Effector memory CD8-positive, alpha-beta T cell (primary cell): ENCODE measurements at places on chromosomes 7 and 10.
A peak's percentile ranks its signal among the peaks of the same experiment; 100 is the strongest.

GRCh38 chr10:62763155-62763554 is 41.4 kb upstream of the ADO start:
- DNase-seq: no peak

GRCh38 chr10:34151481-34151880 is 663.6 kb downstream of the PARD3 start:
- DNase-seq: no peak

DNA sequence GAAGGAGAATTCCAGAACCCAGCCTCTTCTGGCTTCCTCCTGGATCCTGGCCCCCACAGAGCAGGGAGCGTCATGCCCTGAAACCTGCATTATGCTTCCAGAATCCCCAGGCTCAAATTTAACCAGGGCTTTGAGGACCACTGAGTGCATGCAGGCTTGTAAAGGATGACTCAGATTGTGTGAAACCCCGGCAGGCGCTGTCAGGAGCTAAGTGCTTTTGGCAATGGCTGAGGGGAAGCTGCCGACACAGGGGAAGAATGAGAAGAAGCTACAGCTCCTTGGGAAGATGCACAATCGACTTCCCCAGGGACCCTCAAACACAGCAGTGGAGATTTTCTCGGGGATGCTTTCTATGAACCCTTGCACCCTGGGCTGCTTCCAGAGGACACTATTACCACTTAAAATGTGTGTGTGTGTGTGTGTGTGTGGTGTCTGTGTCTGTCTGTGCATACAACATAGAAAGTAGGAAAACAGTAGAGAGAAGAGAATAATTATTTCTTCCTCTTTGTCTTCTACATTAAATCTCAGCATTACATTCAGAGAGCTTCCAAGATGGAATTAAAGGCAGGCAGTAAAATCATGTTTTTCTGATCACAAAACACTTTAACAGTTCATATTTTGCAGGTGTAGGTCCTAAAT is 183.5 kb upstream of the INHBA start:
- no peak for DNase-seq

GRCh38 chr7:103710247-103710646 is 264.2 kb upstream of the SLC26A5 start:
- DNase-seq: no peak

GRCh38 chr7:151759591-151760042 is 117.3 kb downstream of the PRKAG2 start:
- peak; percentile 41 for DNase-seq

- no peak for DNase-seq
Measured at GRCh38 chr10:86958901-86959736, 720 bp downstream of the SNCG start.

DNA sequence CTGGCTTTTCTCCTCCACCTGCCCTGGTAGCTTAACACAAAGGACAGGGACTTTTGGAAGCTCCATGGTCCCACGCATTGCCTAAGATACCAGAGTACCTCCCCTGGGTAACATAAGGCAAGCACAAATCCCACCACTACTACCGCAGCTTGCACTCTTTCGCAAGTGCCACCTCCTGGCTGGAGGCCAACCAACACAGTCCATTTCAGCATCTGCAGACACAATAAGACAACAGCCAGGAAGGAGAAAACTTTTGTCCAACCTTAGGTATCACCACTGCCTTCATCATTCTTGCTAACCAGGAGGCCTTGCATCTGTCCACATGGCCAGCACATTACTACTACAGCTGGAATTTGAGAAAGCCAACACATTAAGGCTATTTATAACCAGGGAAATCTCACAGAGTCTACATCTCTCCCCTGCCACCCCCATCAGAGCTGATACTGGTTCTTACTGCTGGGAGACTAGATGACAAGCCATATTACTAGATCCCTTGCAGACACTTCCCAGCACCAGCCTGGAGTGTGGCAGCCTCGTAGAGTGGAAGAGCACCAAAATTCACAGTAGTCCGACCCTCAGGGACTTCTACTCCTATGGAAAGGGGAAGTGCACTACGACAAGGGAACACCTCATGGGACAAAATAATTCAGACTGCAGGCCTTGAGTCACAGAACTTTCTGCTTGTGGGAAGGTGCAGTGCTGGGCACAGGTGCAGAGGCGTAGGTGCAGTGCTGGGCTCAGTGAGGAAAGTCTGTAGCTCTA is 39.8 kb upstream of the CDK13 start:
- DNase-seq: no peak

GRCh38 chr7:85162721-85163120 is 24.1 kb downstream of the SEMA3D start:
- no peak for DNase-seq

- no peak for DNase-seq
Measured at GRCh38 chr7:95398155-95398940, 2.2 kb upstream of the PON3 start.

DNA sequence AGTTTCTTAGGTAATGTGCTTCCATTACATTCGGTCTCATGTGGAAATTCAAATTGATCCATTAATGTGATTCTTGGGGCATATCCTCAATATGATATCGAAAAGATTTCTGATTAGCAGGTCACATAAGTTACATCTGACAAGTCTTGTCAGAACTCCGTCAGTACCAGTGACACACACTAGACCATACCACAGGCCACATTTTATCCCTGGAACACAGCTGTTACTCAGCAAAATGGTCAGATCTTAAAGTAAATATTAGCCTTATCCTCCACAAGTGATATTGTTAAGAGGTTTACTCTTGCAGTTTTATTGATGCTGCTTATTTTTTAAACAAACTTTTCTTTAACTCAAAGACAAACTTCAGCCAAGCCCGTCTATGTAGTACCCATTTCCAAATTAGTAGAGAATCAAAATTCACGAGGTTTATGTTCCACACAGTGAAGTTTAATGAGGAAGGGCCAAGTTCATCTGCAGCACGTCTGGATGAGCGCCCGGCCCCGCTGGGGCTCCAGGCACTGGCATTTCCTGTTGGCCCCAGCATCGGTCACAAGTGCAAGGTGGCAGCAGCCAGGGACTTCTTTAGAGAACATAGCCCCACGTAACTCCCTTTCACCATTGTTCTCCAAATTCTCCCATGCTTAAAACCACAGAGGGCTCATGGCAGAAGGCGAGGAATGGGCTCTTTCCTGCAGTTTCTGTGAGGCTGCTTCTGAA is 132.2 kb downstream of the VIPR2 start:
- no peak for DNase-seq

DNA sequence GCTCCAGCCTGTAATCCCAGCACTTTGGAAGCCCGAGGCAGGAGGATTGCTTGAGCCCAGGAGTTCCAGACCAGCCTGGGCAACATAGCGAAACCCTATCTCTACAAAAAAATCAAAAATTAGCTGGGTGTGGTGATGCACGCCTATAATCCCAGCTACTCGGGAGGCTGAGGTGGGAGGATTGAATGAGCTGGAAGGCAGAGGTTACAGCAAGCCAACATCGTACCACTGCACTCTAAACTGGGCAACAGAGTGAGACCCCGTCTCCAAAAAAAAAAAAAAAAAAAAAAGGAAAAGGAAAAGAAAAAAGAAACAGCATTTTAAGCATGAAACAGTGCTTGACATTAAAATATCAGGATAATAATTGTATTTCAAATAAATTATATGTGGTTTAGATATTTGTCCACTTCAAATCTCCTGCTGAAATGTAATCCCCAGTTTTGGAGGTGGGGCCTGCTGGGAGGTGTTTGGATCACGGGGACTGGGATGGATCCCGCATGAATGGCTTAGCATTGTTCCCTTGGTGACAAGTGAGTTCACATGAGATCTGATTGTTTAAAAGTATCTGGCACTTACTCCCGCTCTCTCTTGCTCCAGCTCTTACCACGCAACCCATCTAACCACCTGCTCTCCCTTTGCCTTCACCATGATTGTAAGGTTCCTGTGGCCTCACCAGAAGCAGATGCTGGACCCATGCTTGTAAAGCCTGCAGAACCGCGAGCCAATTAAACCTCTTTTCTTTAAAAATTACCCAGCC is 103.4 kb downstream of the SRPK2 start:
- DNase-seq: no peak

GRCh38 chr10:61356354-61356753 is 96.8 kb downstream of the TMEM26 start:
- DNase-seq: no peak

- no peak for DNase-seq
Measured at GRCh38 chr10:12973149-12973718, 28.3 kb downstream of the CCDC3 start.

DNA sequence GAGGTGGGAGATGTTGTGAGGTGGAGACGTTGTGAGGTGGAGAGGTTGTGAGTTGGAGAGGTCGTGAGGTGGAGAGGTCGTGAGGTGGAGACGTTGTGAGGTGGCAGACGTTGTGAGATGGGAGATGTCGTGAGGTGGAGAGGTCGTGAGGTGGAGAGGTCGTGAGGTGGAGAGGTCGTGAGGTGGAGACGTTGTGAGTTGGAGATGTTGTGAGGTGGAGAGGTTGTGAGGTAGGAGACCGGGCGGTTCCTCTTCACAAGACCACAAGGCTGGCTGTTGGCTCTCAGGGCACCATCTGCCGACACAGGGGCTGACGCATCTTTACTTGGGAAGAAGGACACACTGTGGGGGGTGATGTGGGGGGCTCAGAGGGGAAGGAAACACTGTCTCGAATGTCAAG is 34.7 kb upstream of the SHH start:
- DNase-seq: no peak

- DNase-seq: no peak
Measured at GRCh38 chr7:94763268-94763667, 107.3 kb upstream of the SGCE start.

DNA sequence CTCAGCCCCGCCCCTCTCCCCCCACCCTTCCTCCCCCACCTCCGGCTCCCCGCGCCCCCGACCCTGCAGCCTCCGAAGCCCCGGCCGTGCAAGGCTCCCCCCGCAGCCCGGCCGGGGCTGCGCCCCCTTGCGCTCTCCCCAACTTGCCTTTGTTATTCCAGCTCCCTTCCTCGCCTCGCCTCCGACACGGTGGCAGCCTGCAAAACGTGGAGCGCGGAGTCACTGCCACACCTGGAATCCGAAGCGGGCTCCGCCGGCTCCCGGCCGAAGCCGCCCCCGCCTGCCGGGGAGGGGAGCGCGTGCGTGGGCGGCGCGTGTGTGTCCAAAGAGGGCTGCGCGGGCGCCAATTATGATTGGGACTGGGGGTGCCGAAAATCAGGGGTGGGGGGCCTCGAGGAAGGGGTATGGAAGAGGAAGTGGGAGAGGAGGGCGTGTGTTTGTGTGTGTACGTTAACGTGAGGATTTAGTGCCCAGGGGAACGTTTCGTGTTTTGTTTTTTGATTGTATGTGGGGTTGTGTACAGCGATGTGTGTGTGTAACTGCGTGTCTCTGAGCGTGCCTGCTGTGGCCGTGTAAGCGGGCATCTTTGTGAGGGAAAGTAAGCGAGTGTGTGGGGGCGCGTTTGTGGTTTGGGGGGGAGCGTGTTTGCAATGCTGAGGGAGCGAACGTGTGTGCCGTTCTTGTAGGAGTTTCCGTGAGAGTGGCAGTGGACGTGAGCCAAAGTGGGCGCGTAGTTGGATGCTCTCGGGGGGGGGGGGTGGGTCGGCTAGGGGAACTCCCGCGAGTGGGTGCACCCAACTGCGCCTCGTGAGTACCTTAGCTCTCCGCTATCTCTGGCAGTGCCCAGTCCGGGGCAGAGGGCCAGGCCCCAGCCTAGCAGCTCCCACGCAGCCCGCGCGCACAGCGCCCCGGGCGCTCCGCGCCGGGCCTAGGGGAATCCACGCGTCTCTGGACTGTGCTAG is 1.2 kb upstream of the ZMIZ1 start:
- DNase-seq: peak; percentile 84

DNA sequence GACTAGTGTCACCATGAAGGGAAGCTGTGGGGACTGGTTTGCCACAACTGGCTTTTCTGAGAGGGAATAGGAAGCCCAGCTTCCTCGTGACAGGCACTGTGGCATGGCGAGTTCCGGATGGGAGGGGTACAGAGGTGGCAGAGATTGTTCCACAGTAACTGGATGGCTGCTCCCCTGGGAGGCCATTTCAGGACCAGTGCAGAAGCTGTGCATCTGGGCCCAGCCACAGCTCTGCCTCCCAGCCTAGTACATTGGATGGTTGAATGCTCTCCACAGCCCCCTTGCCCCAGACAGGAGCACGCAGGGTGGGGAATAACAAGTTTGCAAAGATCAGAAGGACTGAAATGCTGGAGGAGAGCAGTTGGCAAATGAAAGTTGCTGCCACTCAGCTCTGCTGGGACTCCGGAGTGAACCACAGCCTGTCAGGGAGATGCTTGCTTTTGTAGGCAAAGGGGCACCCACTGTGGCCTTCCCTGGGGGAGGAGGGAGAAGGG is 51.8 kb downstream of the GSDME start:
- no peak for DNase-seq

GRCh38 chr7:50226145-50226544 is 78.4 kb upstream of the IKZF1 start:
- DNase-seq: no peak

GRCh38 chr10:8369666-8370065 is 315.2 kb downstream of the GATA3 start:
- DNase-seq: no peak

GRCh38 chr7:23021596-23021995 is 7.7 kb upstream of the HYCC1 start:
- DNase-seq: no peak

GRCh38 chr10:33875924-33876583 is 541.6 kb upstream of the NRP1 start:
- no peak for DNase-seq

DNA sequence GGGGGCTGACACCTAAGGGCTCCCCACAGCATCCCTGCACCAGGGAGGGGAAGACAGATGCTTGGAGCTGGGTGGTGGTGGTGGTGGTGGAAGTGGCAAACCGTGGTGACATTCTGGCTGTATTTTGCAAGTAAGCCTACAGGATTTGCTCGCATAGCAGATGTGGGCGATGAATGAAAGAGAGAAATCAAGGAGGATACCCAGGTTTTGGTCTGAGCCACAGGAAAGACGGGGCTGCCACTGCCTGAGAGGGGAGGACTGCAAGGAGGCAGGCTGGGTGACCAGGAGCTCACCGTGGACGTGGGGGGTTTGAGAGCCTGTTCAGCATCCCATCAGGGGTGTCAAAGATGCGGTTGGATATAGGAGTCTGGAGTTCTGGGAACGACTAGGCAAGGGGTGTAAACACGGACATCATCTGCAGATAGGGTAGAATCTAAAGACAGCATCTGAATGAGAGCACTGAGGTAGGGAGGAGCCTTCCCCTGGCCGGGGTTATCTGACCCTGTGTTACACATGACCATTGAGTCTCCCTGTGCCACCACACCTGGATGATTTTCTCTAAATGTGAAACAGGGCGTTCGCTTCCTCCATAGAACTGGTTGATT is 49.7 kb downstream of the TSPAN15 start:
- DNase-seq: no peak

DNA sequence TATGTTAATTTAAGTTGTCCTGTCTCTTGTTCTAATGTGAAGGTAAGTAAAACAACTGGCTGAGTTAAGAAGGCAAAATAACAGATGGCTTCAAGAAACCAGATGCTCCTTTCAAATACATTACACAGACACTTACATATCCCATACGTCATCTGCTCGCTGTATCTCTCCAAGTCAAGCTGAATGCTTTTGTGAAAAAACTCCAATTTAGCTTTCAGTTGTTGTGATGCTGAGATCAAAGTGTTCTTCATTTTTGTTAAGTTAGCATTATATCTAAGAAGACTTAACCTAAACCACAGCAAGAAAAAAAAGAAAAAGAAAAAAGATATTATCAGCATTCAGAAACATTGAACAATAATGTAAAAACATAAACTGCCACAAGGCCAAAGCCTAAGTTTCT is 18.5 kb upstream of the ERLIN1 start:
- no peak for DNase-seq
